ENCODE measurements at places on chromosomes 3 and 15.
A peak's percentile ranks its signal among the peaks of the same experiment; 100 is the strongest.

DNA sequence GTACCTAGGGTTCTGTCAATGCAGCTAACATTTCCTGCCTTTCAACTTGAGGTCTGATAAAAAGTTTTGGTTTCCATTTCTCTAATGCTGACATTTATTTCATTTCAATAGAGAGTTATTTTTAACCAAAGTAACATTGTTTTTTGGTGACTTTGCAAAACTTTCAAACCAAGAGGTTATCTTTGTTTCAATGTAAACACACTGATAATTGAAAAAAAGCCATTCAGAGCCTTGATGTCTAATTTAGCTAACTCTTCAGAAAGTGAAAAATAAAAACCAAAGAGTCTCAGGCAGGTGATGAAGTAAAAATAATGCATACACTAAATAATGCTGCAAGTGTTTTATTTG is 9.6 kb upstream of the TIPARP start:
- DNase-seq, result no peak

DNA sequence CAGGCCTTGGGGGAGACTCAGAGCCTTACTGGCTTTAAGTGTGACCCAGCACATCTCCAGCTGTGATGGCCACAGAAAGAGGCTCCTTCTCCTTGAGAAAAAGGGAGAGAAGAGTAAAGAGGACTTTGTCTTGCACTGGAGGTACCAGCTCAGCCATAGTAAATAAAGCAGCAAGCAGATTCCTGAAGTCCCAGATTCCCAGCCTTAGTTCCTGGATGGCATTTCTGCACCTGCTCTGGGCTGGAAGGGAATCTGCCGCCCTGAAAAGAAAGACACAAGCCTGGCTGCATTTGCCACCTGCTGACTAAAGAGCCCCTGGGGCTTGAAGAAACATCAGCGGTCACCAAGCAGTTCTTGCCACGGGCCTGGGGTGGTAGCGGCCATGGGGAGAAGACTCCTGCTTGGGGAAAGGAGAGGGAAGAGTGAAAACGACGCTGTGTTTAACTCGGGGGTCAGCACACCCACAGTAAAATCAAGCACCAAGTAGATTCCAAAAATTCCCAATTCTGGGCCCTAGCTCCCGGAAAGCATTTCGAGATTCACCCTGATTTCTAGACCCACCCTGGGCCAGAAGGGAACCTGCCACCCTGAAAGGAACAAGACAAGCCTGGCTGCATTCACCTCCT is 24.2 kb upstream of the TNK2 start:
- no peak for DNase-seq

GRCh38 chr15:101148881-101149664 is 102.8 kb downstream of the CHSY1 start:
- DNase-seq, result no peak

DNA sequence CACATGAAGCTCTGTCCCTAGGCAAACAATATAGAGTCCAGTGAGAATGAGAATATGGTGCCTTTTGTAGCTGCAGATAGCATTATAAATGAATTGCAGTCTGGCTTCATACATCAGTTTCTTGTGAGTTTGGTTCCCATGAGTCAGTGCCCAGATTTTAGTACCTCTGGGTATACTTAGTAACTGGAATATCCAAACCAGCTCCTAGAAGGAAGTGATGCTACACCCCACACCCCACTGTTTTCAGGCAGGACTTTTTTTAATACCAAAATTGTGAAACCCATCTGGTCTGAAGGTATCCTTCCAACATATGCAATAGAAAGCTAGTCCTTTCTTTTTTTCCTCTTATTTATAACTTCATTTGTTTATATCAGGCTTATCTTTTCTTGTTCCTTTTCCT is 42.1 kb upstream of the FOXP1 start:
- no peak for DNase-seq

DNA sequence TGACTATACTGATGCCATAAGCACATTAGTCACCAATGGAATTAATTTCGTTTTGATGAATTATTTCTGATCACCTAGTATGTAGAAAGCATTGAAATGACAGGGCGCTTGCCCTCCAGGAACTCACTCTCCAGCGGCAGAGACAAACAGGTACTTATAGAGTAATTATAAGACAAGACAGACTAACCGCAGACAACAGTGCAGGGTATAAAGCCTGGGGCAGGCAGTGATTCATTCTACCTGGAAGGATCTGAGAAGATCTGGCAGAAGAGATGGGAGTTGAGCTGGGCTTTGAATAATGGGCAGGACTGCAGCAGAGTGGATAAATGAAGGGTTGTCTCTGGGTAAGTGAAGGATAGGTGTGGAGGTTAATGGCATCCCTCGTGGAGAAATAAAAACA is 331.8 kb downstream of the FGF12 start:
- no peak for DNase-seq

- DNase-seq, result no peak
Observed at GRCh38 chr3:59150039-59150438, 100.2 kb upstream of the CFAP20DC start.

- no peak for DNase-seq
Observed at GRCh38 chr3:52242039-52242438, 3.1 kb upstream of the TWF2 start.

GRCh38 chr15:71335591-71335990 is 220.3 kb downstream of the THSD4 start:
- no peak for DNase-seq

DNA sequence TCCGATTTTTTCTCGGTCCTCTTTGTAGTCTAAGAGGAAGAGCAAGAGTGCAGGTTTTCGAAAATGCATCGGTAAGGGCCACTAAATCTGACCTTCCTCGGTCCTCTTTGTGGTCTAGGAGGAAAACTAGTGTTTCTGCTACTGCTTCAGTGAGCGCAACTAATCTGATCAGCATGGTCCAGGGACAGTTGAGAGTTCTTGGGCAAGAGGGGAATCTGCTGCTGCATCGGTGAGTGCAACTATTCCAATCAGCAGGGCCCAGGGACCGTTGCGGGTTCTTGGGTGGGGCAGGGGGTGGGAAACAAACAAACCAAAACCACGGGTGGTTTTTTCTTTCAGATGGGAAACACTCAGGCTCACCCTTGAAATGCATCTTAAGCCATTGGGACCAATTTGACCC is 10.5 kb upstream of the OSBPL11 start:
- DNase-seq, result no peak

GRCh38 chr3:72390841-72391240 is 457.4 kb downstream of the SHQ1 start:
- no peak for DNase-seq

DNA sequence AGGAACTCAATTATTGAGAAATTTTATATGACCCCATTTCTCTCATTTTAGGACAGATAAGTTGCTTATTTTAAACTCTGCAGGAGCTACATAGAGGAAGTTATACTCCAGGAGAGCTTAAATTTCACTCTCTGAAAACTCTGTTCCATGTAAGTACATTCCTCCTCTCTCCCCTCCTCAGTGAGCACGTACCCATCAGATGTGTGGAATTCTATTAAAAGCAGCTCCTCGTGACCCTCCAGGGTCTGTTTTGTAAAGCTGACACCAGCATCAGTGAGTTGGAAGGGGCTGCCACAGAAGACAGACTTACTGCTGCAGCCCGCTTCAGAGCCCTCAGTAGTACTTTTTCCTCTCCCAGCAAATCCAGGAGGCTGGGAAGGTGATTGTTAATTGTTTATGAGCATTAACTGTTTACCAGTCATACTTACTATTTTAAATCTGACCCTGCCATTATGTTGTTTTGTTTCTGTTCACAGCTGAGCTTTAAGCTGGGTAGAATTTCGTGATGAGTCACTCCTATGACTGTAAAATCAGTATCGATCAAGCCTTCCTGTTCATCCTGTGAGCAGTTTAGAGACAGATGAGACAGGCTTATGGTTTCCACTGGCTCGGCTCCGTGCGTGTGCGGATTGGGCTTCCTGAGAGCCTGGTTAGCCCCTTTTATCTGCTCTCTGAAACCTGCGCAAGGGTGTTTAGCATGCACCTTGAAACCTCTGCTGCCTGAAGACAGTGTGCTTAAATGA is 20.4 kb downstream of the IGF1R start:
- peak; percentile 73 for DNase-seq

DNA sequence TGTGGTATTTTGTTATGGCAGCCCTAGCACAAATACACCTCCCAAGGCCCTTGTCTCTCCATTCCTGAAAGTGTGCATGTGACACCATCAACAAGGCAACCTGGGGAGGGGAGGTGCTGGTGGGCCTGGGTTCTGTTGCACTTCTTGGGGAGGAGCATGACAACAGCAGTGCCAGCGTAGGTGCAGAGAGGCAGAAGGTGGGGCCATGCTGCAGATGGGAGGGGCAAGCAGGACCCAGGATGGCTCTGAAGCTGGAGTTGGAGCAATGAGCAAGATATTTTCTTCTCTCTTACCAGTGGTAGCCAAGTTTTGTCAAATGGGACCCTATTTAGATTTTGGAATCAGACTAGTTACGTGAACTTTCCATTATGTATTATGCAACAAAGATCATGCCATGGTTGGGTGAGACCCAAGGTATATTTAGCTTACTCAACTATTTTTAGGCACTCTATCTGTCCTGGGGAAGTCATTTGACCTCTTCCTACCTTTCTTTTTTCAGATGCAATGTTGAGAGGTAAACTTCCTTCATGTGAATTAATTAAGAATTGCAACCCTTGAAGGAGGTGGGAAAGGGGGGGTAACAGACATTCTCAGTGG is 3.4 kb downstream of the FYCO1 start:
- no peak for DNase-seq

GRCh38 chr3:59535791-59536221 is 486.0 kb upstream of the CFAP20DC start:
- DNase-seq, result no peak

- peak; percentile 74 for DNase-seq
Observed at GRCh38 chr3:43378066-43378935, 92.0 kb downstream of the SNRK start.

GRCh38 chr3:40336511-40337135 is 27.1 kb downstream of the EIF1B start:
- no peak for DNase-seq

DNA sequence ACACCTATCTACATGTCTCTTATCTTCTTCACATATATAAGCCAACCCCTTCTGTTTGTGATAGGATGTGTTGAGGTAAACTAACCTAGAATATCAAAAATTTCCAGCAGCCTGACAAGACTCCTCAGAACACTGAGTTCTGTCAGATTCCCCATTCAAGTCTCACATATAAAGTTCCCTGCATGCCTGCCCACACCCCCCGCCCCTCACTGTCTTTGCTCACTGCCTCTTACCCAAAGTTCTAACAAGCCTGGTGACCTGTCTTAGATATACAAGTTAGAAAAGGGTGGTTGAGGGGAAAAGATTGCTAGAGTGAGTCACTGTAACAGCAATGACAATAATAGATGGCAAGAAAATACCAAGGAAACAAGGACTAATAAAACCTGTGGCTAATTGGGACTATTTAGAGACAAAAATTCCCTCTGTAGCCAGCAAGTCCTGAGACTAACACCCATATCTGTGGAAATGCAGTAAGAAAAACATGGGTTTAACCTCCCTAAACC is 40.1 kb downstream of the FBXO22 start:
- DNase-seq, result no peak

GRCh38 chr3:24480497-24480896 is 14.2 kb downstream of the THRB start:
- no peak for DNase-seq

DNA sequence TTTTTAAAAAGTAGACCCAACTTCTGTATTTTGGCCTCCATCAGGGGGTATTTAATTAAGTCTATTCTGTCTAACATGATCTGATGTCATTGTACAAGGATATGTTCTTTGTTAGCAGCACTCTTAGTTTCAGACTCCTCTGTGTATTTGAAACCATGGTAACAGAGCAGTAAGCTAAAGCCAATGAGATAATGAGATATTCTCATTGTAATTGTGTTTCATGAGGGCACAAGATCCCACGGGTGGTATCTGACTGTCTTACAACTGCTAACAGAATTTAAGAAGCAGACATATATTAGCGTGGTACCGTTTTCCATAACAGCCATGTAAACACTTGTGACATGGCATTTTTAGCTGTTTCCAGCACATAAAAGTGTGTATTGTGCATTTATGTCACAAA is 251.2 kb upstream of the VEPH1 start:
- DNase-seq, result no peak

DNA sequence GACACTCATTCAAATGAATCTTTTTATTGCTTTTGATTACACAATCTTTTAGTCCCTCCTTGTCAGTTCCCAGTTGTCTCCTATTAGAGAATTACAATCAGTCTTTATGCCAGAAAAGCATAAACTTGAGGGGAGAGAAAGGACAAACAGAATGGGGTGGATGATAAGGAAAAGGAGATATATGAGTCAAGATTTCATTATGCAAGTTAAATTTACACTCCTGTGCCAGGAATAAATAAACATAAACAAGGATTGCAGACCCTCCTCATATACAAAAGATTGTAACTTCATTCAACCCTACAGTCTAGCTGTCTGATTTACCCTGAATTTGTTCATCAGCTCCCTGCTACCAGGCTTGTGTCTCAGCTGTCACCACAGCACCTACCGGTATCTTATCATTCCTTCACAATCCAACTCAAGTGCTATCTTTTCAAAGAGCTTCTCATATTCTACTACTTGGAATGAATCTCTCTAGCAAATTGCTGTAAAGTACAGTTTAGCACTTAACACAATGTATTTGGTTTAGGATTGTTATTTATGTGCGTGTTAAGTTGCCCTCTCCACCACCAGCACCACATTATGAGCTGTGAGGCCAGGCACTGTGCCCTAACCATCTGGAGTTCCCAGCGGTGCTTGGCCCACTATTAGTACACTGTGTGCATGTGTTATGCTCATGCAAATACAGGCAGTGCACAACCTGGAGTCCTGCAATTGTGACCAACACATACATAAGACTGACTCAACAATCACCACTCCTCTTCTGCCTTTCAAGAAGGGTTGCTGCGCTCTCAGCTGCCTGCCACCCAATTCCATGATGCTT is 504.1 kb downstream of the TBL1XR1 start:
- no peak for DNase-seq

DNA sequence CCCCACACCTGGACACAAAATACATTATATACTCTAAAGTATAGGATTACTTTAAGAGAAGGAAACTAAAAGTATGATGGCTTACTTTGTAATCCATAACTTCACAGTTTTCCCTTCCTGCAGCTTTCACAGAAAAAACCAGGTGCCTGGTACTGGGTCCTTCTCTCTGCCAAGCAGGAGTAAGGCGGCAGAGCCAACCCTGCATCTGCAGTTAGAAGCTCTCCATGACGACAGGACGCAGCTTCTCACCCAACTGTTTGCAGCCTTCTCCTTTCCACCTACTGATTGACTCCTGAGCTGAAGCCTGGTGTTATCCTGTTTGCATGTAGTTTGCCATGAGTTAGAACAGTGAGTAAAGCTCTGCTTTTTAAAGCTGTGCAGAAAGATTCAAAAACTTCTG is 6.7 kb downstream of the MRAS start:
- DNase-seq, result no peak

- peak; percentile 70 for DNase-seq
Observed at GRCh38 chr15:28086175-28086703, 12.9 kb downstream of the OCA2 start.

- no peak for DNase-seq
Observed at GRCh38 chr3:146646261-146646660, 41.1 kb upstream of the PLSCR5 start.

GRCh38 chr3:168497741-168498140 is 402.0 kb upstream of the GOLIM4 start:
- DNase-seq, result no peak

- DNase-seq, result peak; percentile 67
Observed at GRCh38 chr3:129001806-129002572, 885 bp downstream of the EFCC1 start.

- no peak for DNase-seq
Observed at GRCh38 chr3:126274735-126275619, 82.2 kb downstream of the KLF15 start.

- DNase-seq, result no peak
Observed at GRCh38 chr3:42175386-42176240, 84.5 kb downstream of the TRAK1 start.

- DNase-seq, result no peak
Observed at GRCh38 chr3:11167590-11167989, 13.3 kb downstream of the HRH1 start.

Data from stimulated activated CD4-positive, alpha-beta T cell treated with anti-CD3 and anti-CD28 coated beads, Interleukin-15, amount 100 ng/mL, for 24 hours (primary cell).